ENCODE measurements at places on chromosomes 4 and X.

GRCh38 chr4:38310446-38311043 is 350.3 kb downstream of the PTTG2 start:
- no peak for DNase-seq

DNA sequence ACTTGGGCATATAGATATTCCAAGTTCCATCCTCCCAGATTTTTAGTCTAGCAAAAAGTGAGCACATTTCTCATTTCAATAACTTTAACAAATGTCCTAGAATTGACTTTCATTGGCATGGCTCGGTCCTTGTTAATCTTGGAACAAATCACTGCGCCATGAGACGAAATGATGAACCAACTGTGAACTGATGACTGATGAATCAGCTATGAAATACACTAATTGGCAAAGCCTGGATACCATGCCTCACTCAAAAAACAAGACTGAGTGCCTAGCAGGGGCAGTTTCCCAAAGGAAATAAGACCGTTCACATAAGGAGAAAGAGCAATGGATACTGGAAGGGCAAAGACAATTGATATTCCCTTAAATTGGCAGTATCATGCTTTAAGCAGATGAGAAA is 248.6 kb upstream of the VEGFC start:
- no peak for DNase-seq

DNA sequence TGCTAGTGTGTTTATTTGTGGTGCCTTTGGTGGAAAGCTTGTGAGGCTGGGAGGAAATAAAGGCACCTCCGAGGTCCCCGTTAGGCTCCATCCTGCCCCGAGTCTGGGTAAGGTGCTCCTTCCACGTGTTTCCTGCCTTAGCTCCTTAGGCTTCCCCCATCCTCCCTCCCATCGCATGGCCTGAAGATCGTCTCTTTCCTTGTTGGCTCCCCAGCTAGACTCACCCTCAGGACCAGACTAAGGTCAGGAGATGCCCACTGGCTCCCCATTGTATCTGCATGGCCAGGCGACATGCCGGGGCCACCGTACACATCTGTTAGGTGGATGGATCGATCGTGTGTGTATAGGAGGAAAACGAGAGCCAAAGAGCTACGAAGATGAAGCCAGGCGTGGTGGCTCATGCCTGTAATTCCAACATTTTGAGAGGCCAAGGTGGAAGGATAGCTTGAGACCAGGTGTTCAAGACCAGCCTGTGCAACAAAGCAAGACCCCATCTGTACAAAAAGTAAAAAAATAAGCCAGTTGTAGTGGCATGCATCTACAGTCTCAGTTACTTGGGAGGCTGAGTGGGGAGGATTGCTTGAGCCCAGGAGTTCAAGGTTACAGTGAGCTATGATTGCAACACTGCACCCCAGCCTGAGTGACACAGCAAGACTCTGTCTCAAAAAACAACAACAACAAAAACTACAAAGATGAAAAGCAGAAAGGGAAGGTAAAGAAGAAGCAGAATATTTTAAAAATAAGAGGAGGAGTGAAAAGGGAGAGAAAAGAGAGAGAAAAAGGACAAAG is 53.7 kb downstream of the SEPSECS start:
- DNase-seq: no peak

GRCh38 chr4:176268963-176269362 is at the start of gene ASB5:
Gene ASB5 (minus strand): TSS chr4:176269222. CDS start chr4:176269108, 114 bp downstream.
- DNase-seq: no peak

DNA sequence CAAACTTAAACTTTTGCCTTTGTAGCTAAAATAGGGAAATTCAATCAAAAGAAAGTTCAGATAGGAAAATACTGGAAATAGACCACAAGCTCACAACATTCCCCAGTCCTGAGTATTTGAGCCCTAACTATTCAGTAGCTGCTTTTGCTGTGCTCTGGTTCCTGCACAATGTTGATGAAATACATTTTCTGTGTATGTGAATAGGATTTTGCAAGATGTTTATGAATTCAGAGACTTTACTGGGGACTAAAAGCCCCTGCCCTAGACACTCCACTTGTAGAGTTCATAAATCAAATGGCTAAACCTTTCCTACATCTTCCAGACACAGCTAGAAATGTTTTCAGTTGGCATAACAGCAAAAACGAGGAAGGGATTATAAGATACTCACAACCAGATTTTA is 105.9 kb downstream of the FBXO8 start:
- DNase-seq: no peak

DNA sequence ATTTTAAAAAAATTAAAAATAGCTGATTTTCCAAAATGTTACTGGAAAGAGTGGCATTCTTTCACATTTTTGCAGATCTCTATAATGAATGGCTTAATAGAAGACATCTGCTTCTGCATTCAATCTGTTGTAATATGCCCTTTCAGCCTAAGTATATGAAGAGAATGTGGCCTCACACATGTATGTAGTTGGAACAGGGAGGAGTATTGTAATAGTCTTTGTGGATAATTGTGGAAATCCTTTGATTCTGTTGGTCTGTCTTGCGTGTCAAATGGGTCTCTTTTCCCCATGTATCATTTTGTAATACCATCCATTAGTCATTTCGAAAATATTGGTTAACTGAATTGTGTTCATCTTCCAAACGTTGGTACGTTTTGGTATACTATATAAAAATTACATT is 11.6 kb downstream of the TXLNG start:
- DNase-seq: no peak

DNA sequence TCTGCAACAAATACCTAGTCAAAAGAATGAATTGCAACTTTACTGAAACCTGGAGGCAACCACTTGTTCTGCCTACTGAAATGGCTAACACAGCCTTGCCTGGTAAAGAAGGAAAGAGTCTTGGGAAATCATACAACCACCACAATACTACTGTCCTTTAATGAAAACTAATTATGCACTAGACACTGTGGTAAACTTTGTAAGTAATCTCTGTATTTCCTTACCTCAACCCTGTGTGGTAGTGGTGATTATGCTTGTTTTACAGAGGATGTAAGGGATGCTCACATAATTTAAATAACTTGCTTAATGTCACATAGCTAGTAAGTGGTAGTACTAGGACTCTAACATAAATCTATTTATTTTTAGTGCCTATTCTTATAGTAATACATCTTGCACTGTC is 44.7 kb downstream of the TMEM156 start:
- no peak for DNase-seq

DNA sequence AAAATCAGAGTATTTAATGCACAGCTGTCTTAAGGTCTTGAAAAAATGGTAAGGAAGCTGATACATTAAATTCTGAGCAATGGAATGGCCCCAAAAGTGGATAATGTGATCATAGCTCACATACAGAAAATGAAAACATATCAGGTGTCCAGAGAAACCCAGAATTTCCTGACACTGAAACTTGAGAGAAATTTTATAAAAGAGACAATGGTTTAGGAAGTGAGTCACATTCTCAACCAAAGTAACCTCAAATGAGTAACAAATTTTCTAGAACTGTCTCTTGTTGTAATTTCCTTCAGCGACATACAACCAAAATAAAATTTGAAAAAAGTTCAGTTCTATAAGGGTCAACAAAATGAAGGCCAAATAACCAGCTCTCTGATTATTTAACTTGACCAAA is 37.4 kb upstream of the PACRGL start:
- no peak for DNase-seq

DNA sequence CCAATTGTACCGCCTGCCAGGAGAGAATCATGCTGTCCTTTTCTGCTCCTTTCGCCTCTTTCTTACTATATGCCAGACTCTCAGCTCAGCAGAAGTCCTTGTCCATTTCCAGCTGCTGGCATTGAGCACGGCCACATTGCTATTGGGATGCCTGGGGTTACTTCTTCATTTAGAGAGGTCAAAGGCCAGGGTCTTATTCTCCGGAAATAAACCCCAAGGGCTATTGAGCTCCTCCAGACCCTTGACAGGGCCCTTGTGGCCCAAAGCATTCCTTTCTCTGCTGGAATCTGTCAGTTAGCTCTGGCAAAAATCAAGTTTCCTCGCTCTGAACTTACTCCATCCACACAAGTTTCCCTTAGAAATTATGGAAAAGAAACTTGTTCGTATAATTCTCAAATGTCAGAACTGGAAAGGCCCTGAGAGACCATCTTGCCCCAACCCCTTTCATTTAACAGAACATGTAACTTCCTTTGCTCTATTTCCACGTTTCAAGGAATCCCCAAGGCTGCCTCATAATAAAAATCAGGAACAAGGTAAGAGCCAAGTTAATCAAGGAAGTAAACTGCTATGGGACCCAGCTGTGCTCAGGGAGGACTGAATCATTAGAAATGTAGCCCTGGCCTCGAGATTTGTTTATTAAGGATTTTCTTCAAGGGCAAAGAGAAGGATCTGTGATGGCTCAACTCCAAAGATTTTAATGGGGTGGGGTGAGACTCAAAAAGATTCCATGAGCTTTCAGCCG is 11.8 kb downstream of the AKAP4 start:
- no peak for DNase-seq

DNA sequence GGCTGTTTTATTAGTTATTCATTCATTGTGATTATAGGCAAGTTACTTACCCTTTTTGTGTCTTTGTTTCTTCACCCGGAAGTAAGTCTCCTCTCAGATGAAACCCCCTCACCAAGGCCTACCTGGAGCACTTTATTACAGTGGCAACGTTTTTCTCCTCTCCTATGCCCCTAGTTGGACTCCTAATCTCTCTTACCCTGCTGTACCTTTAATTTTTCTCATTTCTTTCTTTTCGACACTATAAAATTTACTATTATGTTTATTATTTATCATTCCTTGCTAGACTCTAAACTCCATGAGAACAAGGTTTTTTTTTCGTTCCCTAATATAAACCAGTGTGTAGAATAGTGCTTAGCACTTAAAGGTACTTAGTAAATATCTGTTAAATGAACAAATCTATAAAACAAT is 17.5 kb downstream of the STAP1 start:
- no peak for DNase-seq

DNA sequence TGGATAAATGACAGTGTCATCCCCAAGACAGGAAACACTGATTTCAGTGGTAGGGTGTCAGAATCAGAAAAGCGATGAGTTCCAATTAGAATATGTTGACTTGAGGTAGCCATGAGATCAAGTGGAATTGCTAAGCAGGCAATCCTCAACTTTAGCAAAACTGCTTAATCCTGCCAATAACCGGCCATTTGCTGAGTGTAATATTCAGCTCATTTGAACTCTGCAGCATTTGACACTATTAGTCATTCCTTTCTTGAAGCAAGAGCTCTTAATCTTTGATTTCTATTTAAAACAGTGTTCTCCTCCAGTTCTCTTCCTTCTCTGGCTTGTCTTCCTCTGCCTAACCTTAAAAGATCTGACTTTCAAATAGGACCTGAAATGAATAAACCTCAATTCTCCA is 68.7 kb upstream of the DCLK2 start:
- no peak for DNase-seq

- no peak for DNase-seq
Observed at GRCh38 chr4:181952478-181952877, 290.7 kb upstream of the TENM3 start.

DNA sequence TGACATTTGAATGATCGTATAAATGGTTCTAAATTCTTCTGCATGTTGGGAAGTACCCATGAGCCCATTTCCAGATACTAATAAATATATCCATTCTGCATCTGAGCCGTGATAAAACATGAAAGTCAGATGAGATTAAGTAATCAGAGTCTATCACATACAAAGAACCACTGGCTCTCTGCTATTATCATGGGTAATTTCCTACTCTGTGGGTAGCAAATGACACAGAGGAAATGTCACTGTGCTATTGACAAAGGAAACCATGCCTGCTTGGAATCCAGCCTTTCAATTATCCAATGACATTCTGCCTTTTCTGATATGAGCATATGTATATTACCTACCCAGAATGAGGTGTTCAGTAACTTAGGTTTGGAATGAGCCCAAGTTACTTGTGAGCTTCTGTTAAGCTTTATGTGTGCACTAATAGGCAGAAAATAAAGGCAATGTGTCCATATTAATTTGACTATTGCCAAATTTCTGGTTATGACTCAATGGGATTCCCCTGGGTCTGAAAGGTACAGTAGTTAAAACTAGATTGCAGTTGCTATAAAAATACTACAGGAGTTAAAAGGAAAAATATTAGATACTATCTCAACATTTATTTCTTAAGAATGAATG is 238.7 kb upstream of the KCNIP4 start:
- no peak for DNase-seq

- DNase-seq: no peak
Observed at GRCh38 chr4:117699595-117699994, 334.7 kb upstream of the NDST3 start.

GRCh38 chr4:174564529-174564928 is 42.2 kb upstream of the HPGD start:
- DNase-seq: no peak

- no peak for DNase-seq
Observed at GRCh38 chr4:71765350-71765749, 18.5 kb downstream of the GC start.

DNA sequence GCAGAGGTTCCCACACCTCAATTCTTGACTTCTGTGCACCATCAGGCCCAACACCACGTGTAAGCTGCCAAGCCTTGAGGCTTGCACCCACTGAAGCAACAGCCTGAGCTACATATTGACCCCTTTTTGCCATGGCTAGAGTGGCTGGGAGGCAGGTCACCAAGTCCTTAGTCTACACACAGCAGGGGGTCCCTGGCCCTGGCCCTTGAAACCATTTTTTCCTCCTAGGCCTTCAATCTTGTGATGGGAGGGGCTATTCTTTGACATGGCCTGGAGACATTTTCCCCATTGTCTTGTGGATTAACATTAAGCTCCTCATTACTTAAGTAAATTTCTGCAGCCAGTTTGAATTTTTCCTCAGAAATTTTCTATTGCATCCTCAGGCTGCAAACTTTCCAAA is 336.6 kb downstream of the IL15 start:
- DNase-seq: no peak

DNA sequence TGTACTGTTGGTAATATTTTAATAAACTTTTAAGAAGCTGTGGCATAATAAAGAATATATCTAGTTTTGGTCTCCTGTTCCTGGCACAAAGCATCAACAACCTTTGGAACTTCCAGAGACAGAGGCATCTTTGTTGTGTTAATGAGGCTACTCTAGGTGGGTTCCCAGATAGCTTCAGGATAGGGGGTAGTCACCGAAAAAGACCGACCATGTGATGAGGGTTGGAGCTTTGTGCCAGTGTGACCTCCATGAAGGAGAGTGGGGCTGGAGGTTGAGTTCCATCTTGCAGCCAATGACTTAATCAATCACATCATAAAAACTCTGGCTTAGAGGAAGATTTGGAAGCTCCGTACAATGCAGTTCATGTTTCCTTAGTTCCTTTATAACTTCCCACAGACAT is 9.9 kb downstream of the PPAT start:
- DNase-seq: no peak

DNA sequence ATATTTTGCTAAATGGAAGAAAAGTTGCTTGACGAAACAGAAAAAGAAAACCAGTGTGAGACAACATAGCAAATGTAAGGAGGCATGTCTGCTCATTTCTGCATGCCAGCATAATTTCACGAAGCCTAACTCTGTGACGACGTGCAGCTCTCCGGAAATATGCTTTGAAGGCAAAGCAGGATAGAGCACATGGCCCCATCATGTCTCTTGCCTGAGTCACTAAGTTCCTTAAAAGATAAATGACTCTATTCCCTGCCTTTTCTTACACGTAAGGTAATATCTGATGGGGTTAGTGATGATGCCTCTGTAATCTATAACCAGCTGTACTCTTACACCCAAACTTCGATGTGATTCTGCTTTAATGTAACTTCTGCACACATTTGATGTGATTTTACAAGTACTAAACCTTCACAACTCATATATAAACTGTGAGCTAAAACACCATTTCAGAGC is 64.5 kb downstream of the ANXA3 start:
- no peak for DNase-seq

GRCh38 chr4:168908093-168908492 is 102.0 kb downstream of the CBR4 start:
- DNase-seq: no peak

Data from activated CD4-positive, alpha-beta T cell treated with anti-CD3 and anti-CD28 coated beads, Interleukin-2, amount 50 U/mL, for 24 hours (primary cell).